NCI-H1092 treated with DMSO at 0.1 percent for 48 hours (cell line): ENCODE measurements at places on chromosomes 5 and 9.
A peak's percentile ranks its signal among the peaks of the same experiment; 100 is the strongest.

- no peak for DNase-seq
These were observed 170.1 kb upstream of the TARS1 start for GRCh38 chr5:33270671-33271070.

DNA sequence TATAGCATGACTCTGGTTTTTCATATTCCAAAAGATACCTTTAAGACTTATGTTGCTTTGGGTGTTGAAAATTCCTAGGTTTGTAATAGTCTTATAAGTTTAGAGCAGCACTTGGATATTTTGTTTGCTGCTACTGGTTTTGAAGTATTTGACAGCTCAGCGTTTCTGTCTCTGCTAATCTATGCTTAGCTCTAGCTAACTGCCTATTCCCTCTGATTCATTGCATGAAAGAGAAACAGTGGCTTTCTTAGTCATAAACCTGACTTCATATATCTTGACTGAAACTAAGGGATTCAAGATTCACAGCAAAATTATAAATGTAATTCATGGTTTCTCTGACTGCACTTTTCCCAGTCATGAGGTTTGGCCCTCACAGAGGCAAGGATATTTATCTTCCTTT, 35.6 kb upstream of the ANXA1 start:
- no peak for DNase-seq

GRCh38 chr9:80158554-80159170, 586.9 kb downstream of the TLE4 start:
- no peak for DNase-seq

DNA sequence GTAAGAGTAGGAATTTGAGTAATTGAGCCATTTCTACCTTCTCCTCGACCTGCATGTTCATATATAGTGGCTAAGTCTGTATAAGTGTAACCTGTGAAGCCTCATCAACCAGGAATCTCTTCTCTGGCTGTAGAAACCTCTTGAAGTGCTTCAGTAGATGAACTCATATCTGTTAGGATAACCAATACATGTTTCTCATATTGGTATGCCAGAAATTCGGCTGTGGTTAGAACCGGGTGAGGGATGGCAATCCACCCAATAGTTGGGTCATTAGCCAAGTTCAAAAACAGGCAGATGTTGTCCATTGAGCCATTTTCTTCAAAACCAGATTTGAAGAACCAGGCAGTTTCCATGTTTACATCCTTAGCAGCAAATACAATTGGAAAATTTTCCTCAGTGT, 28.9 kb upstream of the GSN start:
- no peak for DNase-seq

DNA sequence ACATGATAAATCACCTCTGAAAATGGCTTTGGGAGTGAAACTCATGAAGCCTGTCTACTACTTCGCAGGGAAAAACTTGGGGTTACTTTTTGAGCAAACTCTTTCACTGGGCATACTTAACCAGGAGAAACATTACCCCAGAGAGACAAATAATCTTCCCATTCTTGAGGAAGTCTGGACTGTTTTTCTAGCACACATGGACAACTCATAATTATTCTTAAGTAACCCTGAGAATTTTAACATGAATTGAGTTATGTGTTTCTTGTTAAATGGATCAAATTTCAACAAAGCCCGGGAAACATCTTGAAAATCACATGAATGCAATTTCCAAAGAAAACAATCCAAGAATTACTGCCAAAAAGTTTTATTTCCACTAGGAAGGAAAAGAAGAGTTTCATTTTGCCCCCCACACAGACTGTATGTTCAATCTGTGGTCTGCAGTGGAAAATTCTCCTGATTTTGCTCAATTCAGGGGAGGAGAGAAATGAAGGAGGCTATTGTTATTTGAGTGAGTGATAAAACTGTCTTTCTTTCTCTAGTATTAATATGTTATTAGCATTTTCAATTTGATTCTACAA, 564.8 kb upstream of the CLINT1 start:
- no peak for DNase-seq

GRCh38 chr5:80711938-80712337, 57.2 kb upstream of the DHFR start:
- DNase-seq: peak; percentile 13

DNA sequence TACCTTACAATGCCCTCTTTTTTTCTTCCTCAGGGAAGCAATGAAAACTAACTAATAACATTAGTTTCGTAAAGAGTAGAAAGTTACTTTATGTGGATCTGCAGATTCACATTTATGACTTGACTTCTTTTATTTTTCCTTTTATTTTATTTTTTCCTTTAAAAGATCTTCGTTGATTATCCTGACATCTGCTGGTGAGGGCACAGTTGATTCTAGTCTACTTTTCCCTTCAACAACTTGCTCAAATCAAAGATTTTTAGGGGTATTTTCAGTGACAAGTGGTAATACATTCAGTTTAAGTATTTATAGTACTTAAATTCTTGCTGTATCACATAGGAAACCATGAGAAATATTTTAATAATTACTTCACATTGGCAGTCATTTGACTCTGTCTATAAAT, 4.9 kb downstream of the EDIL3 start:
- DNase-seq: no peak

GRCh38 chr9:133440874-133441273, 18.7 kb downstream of the ADAMTS13 start:
- DNase-seq: no peak

DNA sequence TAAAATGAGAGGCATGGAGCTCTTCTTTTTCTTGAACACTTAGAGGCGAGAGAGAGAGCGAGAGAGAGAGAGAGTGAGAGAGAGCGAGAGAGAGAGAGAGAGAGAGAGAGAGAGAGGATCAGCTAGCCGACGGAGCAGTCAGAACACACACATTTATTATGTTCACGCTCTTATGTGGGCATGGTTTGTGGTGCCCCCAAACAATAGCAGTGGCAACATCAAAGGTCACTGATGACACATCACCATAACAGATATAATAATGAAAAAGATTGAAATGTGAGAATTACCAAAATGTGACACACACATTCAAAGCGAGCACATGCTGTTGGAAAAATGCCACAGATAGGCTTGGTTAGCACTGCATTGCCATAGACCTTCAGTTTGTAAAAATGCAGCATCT, 116.1 kb downstream of the KDM4C start:
- DNase-seq: no peak

- DNase-seq: no peak
These were observed 156.3 kb downstream of the ELAVL2 start for GRCh38 chr9:23669776-23670175.

DNA sequence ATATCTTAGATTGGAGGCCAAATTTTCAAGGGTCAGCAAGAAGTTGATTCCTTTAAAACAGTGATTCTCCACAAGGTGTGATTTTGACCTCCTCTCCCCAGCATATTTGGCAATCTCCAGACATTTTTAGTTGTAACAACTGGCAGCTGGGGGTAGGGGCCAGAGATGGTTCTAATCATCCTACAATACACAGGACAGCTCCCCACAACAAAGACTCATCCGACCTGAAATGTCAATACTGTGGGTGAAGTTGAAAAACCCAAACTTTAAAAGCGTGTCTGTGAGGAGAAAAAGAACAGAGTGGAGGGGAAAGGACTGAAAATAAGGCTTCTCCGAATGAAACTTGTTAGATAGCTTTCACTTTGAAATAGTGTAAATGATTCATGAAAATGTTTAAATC, 10.0 kb upstream of the STRBP start:
- no peak for DNase-seq

DNA sequence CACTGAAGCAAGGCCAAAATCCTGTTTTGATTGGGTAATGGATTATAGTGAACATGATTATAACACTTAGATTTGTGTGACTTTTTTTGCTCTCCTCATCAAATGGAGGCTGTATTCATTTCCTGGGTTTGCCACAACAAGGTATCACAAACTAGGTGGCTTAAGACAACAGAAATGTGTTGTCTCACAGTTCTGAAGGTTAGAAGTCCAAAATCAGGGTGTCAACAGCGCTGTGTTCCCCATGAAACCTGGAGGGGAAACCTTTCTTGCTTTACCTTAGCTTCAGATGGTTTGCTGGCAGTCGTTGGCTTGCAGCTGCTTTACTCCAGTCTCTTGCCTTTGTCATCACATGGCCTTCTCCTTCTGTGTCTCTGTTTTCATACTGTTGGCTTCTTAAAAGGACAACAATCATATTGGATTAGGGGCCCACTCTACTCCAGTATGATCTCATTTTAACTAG, 32.4 kb downstream of the CDC42SE2 start:
- no peak for DNase-seq

DNA sequence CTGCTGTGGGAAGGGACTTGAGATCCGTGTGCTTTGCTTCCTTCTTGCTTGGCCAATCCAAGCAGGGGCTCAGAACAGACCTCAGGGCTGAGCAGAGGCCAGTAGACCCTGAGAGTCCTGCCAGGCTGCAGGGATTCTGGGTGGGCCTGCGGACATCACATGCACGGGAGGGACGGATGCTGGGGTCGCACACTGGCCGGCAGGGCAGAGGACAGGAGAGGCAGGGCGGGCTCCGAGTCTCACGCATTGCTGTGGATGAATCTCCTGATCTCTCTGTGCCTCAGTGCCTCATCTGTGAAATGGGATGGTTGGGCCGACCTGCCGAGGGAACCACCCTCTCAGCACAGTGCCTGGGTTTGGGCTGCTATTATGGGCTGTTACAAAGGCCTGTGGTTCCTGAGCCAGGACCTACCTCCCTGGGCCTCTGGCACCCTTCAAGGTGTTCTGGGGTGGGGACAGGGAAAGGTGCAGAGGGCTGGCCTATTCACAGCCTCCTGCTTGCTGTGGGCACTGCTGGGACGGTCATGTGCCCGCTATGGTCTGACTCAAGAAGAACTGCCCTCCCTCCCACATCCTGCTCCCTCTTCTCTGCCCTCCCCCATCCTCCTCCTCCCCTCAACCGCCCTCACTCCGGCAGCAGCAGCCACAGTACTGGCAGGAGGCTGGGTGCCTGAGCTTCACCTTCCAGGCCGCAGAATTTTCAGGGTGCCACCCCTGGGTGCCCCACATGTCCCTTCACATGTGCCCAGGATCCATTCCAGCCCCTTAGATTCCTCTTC, 43.3 kb downstream of the NCS1 start:
- DNase-seq: no peak

DNA sequence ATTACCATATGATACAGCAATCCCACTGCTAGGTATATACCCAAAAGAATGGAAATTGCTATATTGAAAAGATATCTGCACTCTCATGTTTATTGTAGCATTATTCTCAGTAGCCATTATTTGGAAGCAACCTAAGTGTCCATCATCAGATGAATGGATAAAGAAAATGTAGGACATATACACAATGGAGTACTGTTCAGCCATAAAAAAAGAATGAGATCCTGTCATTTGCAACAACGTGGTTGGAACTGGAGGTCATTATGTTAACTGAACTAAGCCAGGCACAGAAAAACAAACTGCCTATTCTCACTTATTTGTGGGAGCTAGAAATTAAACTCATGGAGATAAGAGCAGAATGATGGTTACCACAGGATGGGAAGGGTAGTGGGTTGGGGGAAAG, 63.1 kb upstream of the TTC23L start:
- DNase-seq: no peak

DNA sequence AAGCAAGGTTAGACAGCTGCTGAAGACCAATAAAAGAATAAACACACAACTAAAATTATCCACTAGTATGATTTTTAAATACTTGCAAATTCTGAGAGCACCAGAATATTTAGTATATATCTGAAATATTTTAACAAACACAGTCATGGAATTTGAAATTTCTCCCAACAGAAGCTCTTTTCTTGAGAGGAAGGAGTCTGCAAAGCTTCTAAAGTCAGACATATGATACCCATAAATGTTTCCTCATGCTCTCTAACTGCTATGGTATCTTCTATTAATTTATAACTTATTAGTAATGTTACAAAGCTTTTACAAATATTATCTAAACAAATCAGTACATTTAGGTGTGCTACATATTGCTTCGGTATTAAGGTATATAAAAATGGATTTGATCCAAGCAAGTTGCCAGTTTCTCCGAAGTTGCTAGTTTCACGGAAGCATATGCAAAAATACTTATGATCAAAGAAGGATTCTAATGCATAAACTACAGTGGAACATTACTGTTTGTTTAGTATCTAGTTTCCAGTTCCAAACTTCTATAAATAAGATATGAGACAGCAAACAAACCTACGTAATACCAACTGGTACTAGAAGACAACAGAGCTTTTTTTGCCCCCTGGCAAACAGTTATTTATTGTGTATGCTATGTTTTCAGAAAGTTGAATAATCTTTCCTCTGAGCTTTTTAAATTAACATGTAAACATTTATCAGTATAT, 22.0 kb downstream of the FNIP1 start:
- DNase-seq: no peak
